ENCODE measurements at places on chromosomes 16 and 17. TPM values are rescaled to one million over a fixed set of nuclear protein-coding genes. Genes with fewer than 3 reads are reported as not detected.

Gene CCL3
- polyA plus RNA-seq = 3.1 TPM

Gene CDK12
- 29.6 TPM for polyA plus RNA-seq

Gene WNT9B
- 0.06 TPM for polyA plus RNA-seq

Gene RASL10B
- polyA plus RNA-seq = 3.1 TPM

- no peak for DNase-seq
These were observed 42.4 kb upstream of the LONP2 start for GRCh38 chr16:48201515-48202201.

- no peak for DNase-seq
These were observed 33.8 kb upstream of the NF1 start for GRCh38 chr17:31060791-31061550.

DNA sequence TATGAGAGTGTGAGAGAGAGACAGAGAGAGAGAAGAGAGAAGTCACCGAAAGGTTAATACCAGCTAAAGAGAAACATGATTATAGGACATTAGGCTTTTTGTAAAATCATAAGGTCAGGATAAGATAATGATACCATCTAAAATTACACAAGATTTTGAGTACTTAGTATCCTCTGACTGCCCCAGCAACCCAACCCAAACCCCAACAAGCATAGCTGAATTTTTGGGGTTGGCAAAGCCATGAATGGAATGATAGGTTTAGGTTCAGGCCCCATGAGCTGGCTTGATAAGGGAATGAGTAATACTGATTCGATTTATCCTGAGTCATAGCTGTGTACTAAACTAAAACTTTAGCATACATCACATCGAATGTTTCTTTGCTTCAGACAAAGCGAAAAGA is 259.5 kb downstream of the IRX3 start:
- no peak for DNase-seq

DNA sequence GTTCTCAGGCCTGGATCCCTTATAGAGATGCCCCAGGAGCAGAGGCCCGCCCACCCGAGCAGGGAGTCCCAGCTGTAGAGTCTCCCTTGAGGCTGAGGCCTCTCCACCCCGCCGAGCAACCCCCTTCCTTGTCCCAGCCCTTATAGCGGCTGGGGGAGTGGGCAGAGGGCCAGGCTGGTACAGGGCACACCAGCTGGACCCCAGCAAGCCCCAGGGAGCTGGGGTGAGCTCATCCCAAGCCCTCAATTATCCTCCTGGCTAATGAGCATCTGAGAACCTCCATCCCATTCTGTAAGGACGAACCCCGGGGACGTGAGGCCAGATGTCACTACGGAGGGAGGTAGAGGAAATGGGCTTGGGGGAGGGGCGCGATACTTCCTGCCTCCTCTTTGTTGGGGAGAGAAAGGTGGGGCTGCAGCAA is 3.2 kb upstream of the SNN start:
- DNase-seq = no peak

DNA sequence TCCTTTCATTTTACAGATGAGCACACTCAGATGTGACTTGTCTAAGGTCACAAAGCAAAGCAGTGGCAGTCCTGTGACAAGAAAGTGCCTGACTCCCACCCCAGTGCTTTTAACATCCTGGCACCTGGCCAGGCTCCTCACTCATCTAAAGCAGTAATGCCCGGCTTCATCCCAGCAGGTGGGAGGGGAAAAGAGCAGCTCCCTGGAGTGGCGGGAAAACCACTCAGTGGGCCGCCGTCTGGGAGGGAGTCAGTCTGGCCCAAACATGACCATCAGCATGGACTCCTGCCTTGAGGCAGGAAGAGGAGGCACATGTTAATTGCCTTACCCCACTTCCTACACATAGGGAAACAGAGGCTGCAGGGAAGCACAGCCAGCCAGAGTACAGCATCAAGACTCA is 2.6 kb downstream of the PCGF2 start:
- DNase-seq = no peak

DNA sequence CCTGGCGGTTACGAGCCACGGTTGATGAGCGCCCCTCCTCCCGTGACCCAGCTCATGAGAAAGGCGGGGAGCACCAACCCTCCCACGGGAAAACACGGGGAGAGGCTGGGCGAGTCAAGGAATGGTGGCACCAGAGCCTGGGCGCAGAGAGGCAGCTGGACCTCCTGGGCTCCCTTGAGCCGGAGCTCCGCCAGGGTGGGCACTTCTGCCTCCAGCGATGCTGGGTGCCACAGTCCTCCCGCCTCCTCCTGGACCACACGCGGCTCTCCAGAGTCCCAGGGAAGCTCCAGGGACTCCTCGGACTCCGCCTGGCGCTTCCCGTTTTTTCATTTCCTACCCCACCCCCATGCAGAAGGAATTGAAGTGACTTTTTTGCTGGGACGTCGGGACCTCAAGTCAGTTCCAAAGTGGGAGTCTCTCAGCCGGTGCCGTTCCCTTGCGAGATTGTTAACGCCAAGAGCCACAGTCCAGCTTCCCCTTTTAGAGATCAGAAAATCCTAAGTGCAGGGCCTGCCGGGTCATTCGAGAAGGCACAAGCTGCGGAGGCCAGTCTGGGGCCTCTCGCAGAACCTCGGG is 6.6 kb upstream of the CBX8 start:
- no peak for DNase-seq

DNA sequence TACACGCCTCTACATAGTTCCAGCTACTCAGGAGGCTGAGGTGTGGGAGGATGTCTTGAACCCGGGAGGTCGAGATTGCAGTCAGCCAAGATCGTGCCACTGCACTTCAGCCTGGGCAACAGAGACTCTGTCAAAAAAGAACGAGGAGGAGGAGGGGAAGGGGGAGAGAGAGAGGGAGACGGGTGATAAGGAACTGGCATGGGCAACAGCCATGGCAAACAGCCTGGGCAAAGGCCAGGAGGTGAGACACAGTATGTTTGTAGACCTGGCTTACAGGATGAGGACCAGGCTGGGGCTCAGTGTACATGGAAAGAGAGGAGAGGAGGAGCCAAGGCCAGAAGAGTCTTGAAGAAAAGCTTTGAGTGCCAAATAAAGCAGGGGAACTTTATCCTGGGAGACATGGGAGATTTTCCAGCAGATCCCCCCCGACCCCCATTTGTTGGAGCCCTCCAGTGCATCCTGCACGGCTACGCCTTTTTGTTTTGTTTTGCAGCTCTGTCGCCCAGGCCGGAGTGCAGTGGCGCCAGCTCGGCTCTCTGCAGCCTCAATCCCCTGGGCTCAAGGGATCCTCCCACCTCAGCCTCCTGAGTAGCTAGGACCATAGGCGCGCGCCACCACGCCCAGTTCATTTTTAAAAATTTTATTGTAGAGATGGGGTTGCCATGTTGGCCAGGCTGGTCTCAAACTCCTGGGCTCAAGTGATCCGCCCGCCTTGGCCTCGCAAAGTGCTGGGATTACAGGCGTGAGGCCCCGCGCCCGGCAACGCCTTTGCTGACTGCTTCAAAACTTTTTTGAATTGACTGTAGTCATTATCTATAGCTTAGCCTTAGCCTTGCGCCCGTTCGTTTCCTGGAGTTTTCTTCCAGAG is 1.3 kb upstream of the ALKBH5 start:
- DNase-seq = no peak

DNA sequence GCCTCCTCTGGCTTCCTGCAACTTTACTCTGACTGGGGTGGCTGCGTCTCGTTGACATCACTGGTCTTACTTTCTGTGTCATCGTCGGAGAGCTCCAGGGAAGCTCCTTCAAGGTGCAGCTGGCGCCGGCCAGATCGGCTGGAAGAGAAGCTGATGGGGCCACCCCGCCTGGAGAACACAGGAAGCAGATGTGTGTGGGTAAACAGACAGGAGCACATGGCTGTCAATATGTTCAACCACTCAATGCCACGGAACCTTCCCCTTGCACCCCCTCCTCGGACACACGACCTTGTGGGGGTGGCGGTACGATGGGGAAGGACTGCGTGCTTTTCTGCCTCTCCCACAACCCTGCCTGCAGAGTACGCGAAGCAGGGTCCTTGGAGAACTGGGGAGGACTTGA is 40.1 kb downstream of the NDEL1 start:
- DNase-seq = no peak

DNA sequence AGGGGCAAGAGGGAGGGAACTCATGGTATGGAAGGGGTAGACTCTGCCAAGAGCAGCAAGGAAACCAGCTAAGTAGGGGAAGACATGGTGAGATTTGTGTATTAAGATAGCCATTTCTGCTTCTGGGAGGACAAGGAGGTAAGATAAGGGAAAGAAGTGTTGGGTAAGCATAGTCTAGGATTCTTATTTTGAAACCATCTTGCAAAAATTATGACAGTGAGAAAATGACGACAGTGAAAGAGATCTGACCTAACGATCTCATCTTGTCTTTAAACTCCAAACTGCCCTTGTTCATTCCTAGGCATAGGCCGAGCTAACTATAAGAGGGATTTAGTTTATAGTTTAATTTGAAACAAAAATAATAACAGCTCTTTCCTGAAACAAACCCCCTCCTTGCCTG is 5.6 kb upstream of the RBL2 start:
- DNase-seq = no peak

DNA sequence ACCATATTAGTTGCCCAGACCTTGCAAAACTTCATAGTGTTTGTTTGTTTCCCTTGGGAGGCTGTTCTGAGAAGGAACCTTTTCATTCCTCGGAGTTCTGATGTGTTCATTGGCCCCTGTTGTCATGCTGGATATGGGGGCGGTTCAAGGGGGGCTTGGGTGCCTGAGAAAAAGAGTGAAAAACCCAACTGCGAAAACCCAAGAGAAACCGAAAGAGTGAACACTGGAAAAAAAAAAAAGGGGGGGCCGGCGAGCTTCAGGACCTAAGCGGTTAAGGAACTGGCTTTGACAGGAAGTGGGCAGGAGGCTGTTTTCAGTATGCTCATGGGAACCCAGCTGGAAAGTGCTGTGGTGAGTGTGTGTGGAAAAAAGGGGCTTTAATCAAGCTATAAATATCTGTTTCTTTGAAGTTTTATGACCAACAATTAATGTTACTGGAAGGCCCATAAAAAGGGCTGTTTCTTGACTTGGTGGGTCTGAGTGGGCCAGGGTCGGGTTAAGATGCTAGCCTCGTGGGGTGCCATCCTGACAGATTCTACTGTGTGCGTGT is 510.7 kb downstream of the MAF start:
- no peak for DNase-seq

GRCh38 chr17:21160401-21160800 is 33.6 kb downstream of the DHRS7B start:
- no peak for DNase-seq

DNA sequence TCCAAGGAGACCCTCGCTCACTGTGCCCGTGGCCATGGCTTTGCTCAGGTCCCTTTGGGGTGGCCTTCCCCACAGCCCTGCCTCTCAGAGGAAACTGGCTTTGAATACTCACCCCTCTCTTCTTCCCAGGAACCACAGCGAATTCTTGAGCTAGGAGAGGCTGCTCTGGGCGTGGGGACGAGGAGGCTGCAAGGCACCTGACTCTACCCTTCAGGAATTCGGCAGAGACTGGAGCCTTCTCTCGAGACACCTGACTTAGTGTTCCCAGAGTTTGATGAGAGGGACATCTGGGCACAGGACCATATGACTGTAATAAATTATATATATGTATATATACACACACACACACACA is 6.2 kb downstream of the LLGL2 start:
- DNase-seq = no peak

- no peak for DNase-seq
These were observed 104.6 kb downstream of the OR1D5 start for GRCh38 chr17:2958706-2959222.

- DNase-seq = no peak
These were observed 427.5 kb downstream of the UTP18 start for GRCh38 chr17:51687887-51688286.

GRCh38 chr17:29587591-29587990 is 1.9 kb downstream of the GIT1 start:
- no peak for DNase-seq

- no peak for DNase-seq
These were observed 9.8 kb upstream of the CSNK1D start for GRCh38 chr17:82283208-82283749.

All from forelimb muscle (tissue), 1 donor.